Activated CD4-positive, alpha-beta T cell treated with anti-CD3 and anti-CD28 coated beads, Interleukin-2, amount 50 U/mL, for 24 hours (primary cell): ENCODE measurements at places on chromosomes 12 and 14.

GRCh38 chr14:31265701-31266398 is 58.3 kb upstream of the HECTD1 start:
- DNase-seq = no peak

DNA sequence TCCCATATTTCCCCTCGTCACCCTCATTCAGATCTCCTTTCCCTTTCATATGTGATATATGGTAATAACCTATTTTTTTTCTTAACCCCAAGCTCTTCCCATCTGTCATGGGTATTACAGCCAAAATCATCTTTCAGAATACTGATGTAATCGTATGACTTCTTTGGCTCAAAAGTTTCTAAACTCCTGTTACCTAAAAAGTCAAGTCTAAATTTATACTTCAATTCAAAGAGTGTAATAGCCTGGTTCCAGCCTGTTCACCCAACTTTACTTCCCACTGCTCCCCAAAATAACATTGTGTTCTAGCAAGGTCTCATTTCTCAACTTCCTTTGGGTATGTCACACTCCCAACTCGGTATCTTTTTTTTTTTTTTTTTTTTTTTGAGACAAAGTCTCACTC is 48.5 kb downstream of the TBK1 start:
- DNase-seq = no peak

DNA sequence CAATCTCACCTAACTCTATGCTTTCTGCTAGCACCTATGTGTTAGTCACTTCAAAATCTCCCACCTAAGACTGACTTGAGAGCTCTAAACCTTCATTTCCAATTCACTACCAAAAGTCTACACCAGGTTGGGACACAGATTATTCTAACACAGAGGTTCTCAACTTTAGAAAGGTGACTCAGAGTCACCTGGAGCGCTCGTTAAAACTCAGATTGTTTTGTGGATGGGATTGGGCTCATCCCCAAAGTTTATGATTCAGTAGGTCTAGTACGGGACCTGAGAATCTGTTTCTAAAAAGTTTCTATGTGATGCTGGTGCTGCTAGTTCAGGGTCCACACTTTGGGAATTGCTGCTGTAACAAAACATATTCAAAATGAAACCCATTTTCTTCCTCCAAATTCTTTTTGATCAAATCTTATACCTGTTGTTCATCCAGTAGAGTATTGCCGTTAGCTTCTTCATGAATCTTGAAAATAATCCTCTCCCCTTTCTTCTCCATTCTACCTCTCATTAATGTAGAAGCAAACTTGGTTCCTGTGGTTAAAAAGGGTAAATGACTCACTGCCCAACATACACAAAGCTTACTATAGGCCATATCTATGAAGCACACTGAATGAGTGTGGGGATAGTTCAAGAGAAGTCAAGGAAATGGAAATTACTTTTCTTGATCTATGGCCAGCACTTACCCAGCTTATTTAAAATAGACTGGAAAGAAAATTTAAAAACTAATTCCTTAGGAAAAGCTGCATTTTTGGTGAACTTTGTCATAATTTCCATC is 206.7 kb downstream of the KIF21A start:
- DNase-seq = no peak

DNA sequence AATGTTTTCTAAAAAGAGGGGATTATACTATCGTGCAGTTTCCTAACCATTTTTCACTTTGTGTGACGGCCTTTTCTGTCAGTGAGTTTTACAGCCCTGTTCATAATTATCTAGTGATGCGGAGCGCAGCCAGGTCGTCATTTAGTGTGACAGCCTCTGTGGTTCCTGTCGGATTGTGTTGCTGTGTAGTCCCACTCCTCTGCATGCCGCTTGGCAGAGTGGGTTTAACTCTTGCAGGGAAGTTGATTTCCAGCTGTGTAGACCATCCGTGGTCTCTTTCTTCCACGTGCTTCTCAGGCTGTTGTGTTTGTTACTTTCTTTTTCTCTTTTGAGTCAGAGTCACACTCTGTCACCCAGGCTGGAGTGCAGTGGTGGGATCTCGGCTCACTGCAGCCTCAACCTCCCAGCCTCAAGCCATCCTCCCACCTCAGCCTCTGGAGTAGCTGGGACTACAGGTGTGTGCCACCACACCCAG is 8.6 kb downstream of the RAN start:
- no peak for DNase-seq

DNA sequence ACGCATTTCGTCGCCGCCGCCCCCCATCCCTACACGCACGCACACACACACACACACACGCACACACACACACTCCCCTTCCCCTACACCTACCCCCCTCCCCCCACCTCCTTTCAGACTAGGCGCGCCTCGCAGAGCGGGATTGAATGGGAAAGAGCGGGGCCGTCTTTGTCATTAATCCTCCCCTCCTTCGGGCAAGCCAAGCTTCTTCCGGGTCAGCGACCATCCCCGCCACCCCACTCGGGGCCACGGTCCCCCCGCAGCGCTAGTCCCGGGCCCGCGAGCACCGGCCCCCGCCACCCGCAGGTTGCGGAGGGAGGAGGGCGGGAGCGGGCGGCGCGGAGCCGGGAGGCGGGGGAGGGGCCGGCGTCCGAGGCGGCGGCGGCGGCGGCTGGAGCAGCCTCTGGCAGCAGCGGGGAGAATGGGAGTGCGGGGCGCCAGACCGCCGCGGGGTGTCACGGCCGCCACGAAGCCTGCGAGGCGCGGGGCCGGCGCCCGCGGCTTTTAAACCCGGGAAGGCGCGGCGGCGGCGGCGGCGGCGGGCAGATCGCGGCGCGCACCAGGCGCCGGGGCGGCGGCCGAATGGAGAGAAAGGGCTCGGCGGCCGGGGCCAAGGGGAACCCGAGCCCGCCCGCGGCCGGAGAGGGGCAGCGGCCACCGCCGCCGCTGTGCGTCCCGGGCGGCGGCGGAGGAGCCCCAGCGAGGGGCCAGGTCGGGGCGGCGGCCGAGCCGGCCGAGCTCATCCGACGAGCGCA is at the start of gene TTC9:
TSS of gene TTC9 (plus strand) at position 369 of the 755 bp plus-strand sequence. CDS start at position 583, 214 bp downstream.
- DNase-seq = no peak

- DNase-seq = no peak
Observed at GRCh38 chr14:101480747-101481530, 80.4 kb upstream of the DIO3 start.

DNA sequence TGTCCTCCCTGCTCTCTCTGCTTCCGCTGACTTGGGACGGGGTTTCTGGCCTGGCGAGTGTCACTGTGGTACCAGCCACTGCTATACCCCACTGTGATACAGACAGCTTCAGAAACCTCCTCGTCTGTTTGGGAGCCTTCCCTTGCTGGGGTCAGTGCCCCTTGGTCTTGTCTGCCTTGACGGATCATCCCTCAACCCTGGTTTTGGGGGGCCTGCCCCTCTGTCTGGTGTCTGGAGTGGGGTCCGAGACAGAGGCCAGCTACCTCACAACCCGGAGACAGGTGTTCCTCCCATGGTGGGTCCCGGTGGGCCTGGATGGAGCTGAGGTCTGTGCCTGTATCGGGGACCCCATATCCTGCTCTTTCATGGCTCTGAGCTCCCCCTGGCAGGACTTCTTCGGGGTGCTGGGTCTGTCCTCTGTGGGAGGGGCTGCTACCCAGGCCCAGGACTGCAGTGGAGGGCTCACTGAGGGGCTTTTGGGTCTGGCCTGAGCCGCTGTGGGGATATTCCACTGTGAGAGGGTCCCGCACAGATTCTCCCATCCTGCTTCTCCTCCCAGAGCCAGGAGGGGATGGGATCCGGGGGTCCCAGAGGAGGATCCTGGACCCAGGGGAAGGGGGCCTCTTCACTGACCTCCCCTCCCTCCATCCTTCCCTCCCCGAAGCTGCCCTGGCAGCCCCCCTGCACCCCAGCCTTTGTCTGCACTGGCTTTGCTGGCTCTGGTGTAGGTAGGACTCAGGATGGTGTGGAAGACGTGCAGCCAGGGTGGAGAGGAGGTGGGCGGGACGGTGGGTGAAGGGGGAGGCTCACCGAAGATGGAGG is 365.5 kb downstream of the TMEM121 start:
- DNase-seq = no peak

DNA sequence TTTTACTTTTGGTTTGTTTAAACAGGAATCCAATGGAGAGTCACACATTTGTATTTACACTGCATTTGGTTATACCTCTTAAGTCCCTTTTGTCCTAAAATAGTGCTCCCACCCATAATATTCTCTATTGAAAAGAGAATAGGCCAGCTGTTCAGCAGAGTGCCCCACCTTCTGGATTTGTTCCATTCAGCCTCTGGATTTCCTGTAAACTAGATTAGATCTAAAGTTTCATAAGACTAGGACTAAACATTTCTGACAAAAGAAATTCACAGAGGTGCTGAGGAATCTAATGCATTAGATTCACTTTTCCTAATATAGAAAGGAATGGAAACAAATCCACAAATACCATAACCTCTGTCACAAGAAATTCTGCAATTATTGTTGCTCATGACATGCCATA is 38.1 kb downstream of the GCH1 start:
- no peak for DNase-seq

GRCh38 chr14:55381561-55381960 is 30.1 kb downstream of the ATG14 start:
- no peak for DNase-seq

DNA sequence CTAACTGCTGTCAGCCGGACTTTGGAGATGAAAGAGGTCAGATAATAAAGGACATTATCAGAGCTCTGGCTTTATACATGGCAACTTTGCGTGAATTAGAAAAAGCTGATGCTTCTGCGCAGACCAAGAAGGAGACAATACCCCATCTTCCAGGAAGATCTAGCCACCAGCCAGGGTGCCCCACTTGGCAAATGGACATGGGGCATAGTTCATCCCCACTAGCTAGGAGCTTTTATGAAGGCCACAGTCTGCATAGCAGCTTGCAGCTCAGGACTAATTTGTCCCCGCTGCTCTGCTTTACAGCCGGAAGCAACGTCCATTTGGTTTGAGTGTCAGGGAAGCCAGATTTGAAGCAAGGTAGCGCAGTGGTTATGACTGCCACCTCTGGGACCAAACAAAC is 101.0 kb downstream of the TMEM132C start:
- DNase-seq = no peak

GRCh38 chr12:106445959-106446358 is 88.4 kb downstream of the POLR3B start:
- no peak for DNase-seq

DNA sequence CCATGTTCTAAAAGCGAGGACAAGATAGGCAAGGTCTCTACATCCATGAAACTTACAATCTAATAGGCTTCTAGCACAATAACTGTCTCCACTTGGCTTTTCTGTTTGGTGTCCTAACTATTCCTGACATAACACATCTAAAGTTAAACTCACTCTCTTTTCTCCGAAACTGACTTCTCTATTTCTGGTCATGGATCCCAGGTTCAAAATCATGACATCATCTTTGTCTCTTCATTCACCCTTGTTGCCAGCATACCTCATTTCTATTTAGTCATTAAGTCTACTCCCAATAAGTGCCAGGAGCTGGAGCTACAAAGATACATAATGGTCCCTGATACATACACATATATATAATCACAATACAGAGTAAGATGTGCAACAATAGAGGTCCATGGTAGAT is 53.9 kb upstream of the CEP83 start:
- DNase-seq = no peak

DNA sequence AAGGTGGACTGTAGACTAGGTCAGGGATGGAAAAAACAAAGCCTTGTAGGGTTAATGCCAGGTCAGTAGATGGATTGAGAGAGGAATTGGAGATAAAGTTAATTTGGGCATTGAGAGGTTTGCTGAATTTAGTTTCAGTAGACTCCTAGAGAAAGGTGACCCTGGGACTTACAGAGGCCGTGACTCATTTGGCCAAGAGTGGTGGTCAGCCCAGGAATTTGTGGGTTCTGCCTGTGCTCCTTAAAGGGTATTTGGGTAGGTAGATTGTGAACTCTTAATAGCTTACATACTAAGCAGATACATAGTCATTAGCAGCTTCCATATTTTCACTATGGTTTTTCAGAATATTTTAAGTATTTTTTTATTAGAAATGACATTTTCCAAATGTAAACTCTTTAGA is 21.8 kb downstream of the PLEKHA5 start:
- DNase-seq = no peak

- no peak for DNase-seq
Observed at GRCh38 chr14:36507847-36508417, 12.1 kb downstream of the NKX2-1 start.

DNA sequence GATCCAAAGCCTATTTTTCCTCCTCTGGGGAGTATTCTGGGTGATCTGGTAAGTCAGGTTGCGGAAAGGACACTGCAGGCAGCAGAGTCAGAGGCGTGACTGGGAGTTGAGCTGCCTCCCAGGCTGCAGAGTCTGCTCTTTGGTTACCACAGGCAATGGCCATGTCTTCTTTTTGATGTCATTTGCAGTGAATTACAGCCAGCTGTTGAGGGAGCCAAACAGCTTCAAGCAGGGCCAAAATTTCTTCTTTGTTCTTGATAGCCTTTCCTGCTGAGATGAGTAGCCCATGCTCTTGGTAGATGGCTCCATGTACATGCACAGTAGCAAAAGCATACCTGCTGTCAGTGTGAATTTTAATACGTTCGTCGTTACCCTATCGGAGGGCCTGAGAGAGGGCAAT is 116.6 kb upstream of the PZP start:
- no peak for DNase-seq

- DNase-seq = no peak
Observed at GRCh38 chr14:79274641-79275291, 936.5 kb downstream of the DIO2 start.

DNA sequence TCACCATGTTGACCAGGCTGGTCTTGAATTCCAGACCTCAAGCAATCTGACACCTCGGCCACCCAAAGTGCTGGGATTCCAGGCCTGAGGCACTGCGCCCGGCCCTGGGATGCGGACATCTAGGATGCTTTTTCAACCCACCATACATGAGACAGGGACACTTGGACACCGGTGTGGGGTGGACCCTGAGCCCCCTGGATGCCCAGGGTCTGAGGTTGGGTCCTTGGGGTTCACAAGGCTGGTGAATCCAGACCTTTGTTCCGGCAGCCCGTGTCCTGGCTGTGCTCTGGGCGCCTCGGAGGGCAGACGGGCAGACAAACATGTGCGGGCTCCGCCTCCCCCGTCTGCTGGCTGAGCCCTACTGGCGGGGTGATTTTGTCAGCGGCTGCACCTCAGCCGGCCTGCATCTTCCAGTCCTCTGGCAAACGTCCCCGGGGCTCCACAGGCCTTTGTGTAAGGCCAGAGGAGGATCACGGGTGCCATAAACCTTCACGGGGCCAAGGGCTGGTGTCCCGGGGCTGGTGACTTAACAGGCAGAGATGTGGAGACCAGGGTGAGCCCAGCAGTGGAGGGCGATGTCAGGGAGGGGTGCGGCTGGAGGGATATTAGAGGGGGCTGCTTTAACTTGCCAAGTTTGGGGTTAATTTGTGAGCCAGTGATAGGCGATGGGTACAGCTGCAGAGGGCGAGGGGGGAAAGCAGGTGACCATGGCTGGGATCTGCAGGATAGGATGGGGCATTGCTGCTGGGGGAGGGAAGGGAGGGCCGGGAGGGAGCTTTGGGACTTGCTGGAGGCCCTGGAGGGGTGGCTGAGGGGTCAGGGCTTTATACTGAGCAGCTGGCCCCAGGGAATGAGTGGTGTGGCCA is 5.8 kb downstream of the ASPG start:
- DNase-seq = no peak

- no peak for DNase-seq
Observed at GRCh38 chr14:91396959-91397815, 20.4 kb downstream of the CCDC88C start.

GRCh38 chr14:95250140-95250769 is 69.5 kb downstream of the CLMN start:
- DNase-seq = no peak
